ENCODE measurements at places on chromosomes 13 and 19.

DNA sequence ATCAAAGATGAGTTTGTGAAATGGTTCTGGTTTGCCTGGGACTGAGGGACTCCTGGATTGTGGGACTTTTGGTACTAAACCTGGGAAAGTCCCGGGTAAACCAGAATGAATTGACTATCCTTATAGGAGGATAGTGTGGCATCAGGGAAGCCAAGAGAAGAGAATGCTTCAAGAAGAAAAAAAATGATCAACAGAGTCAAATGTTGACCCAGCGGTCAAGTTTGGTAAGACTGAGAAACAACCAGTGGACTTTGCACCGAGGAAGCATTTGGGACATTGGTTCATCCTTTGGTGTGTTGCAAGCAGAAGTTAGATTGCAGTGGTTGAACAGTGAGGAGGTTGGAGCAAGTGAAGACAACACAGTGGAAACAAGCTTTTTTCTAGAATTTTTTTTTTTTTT, 33.5 kb downstream of the CLEC17A start:
- DNase-seq = no peak

- DNase-seq = no peak
These were observed 155.5 kb upstream of the STARD13 start for GRCh38 chr13:33441015-33441414.

DNA sequence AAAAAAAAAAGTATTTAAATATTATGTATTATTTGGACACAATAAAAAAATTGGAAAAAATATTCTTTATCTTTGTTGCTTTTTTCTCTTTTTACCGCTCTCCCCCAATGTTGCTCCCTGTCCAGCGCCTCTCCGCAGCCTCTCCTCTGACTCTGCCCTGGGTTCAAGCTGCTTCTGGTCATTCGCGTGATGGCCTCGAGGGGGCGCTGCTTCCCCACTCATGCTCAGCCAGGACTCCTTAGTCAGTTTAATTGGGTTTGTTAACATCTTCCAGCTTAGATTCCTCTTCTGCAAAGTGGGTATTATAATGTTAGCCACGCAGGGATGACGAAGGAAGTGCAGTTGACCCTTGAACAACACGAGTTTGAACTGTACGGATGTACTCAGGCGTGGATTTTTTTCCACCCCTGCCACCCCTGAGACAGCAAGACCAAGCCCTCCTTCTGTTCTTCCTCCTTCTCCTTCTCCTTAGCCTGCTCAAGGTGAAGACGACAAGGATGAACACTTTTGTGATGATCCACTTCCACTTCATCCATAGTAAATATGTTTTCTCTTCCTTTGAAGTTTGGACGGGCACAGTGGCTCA, 4.9 kb upstream of the NWD1 start:
- DNase-seq = peak; percentile 32

GRCh38 chr19:7004313-7004931, 16.8 kb downstream of the MBD3L2B start:
- DNase-seq = no peak

DNA sequence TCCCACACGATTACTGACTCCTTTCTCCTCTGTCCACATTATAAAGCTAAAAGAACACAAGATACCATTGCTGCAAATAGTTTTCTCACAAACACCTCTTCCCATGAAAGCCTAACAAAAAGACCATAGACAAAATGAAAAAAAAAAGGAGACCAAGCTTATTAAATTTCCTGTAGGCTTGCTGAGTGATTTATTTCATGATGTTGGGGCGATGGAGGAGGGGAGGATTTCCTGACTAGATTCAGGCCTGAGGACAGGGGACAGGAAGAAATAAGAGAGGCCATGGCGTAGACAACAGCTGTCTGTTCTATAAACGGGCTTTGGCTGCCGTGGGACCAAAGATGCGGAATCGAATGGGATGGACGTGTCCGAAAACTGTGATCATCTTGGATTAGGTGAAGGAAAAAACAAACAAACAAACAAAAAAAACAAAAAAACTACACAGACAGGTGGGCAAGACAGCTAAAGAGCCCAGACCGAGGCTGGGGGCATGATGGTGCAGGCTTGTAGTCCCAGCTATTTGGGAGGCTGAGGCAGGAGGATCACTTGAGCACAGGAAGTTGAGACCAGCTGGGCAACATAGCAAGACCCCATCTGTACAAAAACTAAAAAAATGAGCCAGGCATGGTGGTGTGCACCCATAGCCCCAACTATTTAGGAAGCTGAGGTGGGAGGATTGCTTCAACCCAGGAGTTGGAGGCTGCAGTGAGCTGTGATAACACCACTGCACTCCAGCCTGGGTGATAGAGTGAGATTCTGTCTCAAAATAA, 5.3 kb downstream of the TMPRSS9 start:
- DNase-seq = no peak

DNA sequence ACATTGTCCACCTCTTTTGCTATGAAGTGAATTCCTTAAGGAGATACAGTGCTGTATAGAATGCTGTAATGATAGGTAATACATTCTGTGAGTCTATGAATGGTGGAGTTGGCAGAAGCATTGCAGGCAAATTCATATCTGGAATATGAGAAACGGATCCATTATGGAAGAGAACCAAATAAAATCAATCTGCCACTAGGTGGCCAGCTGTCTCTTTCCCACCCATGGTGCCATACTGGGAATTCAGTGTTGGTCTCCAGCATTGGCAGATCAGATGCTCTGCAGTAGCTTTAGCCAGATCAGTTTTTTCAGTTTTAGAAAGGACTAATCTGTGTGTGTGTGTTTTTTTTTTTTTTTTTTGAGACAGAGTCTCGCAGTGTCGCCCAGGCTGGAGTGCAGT, 27.6 kb downstream of the DNAJC3 start:
- no peak for DNase-seq

DNA sequence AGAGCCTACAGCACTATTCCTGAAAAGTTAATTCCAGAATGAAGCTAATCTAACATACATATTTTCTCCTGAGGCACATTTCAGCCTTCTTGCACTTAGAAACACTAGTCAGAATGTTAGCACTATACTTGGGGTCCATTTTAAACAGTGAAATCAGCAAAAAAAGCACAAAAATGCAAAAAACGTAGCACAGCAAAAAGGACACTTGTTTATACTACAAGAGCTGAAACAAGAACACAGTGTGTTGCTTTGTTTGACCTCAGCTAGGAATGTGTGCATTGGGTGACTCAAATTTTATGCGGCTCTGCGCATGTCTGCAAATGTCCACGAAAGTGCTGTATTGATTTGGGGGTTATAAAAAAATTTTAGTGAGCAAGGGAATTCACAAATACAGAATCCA, 226.2 kb downstream of the KCNRG start:
- no peak for DNase-seq

DNA sequence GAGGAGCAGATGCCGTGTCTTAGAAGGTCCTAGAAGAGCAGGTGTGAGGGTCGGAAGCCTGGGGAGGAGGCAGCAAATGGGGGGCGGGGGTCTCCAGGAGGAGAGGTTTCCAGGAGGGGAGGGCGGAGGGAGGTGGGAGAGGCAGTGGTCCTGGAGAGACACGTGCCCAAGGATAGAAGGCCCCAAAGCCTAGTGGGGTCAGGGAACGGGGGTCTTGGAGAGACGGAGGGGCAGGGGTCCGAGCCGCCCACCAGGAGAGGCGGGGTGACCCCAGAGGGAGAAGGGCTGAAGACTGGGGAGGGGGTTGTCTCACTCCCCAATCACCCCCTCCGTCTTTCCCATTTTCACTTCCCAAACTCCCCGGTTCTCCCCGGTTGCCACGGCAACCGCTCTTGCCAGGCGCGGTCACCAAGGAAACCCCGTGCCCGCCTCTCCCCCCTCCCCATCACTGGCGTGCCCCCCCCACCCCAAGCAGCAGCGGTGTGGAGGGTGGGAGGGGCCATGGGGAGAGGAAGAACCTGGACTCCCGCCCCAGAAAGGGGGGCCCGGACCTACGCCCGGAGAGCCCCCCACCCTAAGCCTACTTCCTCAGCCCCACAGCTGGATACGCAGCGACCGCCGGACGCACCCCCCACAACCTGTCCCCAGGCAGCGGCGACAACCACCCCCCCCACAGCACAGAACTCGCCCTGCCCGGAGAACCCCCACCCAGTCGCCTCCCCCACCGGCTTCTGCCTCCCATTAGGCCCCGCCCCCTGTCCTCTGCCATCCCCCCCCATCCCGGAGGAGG, 988 bp downstream of the LRRC4B start:
- DNase-seq = no peak

GRCh38 chr19:53703361-53703760, 71.6 kb downstream of the DPRX start:
- no peak for DNase-seq

DNA sequence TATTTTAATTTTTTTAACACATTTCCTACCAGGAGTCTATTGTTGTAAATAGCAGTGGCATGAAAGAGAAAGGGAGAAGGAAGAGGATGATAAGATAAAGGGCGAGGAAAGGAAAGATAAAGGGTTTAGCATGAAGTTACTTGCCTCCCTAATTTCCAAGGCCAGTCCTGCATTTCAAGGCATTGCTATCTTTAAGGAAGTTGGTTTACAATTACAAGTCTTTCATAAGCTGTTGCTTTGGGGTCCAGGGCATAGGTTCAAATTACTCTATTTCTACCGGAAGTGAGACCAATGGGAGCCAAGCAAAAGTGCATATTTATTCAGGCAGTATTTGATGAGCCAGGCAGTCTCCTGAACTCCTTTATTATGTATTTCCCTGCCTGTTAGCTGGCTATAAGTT, 27.7 kb upstream of the UBL3 start:
- DNase-seq = no peak

GRCh38 chr13:106493533-106494220, 41.8 kb downstream of the EFNB2 start:
- no peak for DNase-seq

- no peak for DNase-seq
These were observed 24.5 kb upstream of the LPAR6 start for GRCh38 chr13:48437371-48437770.

GRCh38 chr19:46144756-46145155, 3.3 kb upstream of the IGFL2 start:
- no peak for DNase-seq

DNA sequence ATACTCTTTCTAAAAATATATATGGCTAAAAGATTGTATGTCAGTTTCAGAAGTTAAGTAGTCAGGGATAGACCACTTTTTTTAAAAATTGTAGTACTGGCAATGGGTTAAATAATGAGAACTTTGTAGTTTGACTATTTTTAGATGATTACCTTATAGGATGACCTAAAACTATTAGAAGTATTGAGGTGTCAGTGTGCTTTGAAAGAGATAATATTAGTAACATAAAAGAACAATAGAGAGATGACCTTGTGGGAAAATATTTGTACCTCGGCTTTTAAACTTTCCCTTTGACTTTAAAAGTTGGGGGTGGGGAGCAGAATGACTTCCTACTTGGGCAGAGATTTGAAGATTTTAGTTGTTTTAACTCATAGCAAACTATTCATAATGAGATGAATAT, 48.3 kb downstream of the SLAIN1 start:
- no peak for DNase-seq

GRCh38 chr13:108961542-108962125, 332.2 kb downstream of the MYO16 start:
- no peak for DNase-seq

DNA sequence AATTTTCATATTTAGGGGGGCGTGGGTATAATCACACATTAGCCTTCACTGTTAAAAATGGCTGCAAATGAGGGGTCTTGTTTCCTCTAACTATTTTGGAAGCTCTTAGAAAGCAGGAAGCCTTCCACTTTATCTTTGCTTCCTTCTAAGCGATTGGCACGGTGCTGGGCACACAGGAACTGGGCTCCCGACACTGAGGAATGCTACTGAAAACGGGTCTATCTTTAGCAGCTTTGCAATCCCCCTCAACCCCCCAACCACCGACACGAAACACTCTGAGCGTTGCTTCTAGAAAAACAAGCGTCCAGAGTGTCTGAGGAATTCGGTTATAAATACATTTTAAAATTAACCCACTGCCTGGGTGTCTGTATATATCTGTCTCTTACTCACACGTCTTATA, 143.6 kb downstream of the CACNA1A start:
- DNase-seq = no peak

DNA sequence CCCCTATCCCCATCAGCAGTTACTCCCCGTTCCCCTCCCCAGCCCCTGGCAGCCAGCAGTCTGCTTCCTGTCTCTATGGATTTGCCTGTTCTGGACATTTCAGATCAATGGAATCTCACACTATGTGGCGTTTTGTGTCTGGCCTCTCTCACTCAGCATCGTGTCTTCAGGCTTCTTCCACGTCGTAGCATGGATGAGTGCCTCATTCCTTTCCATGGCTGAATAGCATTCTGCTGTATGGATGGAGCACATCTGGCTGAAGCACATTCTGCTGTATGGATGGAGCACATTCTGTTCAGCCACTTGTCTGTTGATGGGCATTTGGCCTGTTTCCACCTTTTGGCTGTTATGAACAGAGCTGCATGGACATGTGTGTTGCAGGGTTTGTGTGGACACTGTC, 29.5 kb downstream of the CRTC1 start:
- no peak for DNase-seq

GRCh38 chr19:13748169-13748828, 16.0 kb upstream of the MRI1 start:
- DNase-seq = no peak

- DNase-seq = peak; percentile 33
These were observed 62.1 kb downstream of the DGKH start for GRCh38 chr13:42110410-42111155.

DNA sequence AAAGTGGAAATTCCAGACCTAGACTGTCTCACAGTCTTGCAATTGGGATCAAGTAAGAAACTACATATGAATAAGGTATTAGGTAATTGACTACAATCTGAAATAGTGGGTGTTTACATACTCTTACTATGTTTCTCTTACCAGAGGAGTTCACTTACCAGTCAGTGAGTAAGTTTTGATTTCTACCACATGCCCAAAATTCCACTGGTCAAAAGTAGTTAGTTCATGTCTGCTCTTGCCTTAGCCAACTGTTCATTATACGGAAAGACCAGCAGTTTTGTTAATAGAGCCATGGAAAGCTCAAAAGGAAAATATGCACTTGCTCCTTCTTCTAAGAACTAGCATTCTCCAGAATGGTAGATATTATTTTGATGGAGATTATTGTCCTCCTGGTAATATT, 490.8 kb downstream of the RFC3 start:
- no peak for DNase-seq

- no peak for DNase-seq
These were observed 5.4 kb downstream of the GNA11 start for GRCh38 chr19:3099347-3100145.

- no peak for DNase-seq
These were observed 5.0 kb upstream of the ZNF765 start for GRCh38 chr19:53389978-53390377.

- DNase-seq = no peak
These were observed 7.3 kb downstream of the APC2 start for GRCh38 chr19:1457031-1457739.

DNA sequence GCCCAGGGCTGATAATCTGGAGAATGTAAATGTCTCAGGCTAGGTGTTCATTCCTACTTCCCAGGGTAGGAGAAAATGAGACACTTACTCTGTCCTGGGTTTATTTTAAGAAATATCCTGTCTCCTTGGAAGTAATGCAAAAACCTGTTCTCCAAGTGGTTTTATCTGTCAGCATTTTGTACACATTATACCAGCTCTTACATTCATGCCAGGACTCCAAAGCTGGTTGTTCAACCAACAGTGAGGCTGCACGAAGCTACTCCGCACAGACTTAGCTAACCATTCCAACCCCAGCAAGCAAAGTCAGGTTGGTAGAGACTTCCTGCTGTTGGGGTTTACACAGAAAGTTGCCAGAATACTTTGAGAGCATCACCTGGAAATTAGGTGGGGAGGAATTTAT, 55.6 kb downstream of the SLC7A1 start:
- no peak for DNase-seq

GRCh38 chr19:21751384-21751783, 16.0 kb downstream of the ZNF100 start:
- no peak for DNase-seq

- no peak for DNase-seq
These were observed 107.8 kb downstream of the EDNRB start for GRCh38 chr13:77810878-77811277.

GRCh38 chr19:47878906-47879305, 7.2 kb downstream of the SULT2A1 start:
- no peak for DNase-seq
